GOT3 (cell line): ENCODE measurements at places on chromosomes 5 and 9.

- DNase-seq: no peak
These were observed 72.5 kb downstream of the SPIN1 start for GRCh38 chr9:88460587-88461332.

DNA sequence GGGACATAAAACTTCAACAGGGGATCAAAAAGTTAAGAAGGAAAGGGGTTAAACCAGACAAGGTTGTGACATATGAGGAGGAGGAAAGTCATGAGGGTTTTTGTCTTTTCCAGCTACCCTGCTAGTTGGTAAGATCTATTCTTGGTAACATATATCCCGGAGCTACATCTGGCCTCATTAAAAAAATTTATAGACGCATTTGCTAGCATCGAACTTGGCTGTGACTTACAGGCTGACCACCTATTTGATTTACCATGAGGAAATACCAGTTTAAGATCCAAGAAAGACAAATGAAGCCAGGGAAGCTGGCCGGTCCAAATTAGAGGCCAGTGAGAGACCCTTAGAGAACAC is 87.6 kb upstream of the NIPAL4 start:
- DNase-seq: no peak

GRCh38 chr9:92717201-92718085 is 47.2 kb downstream of the BICD2 start:
- DNase-seq: no peak

GRCh38 chr5:135254183-135254582 is 144.8 kb downstream of the MACROH2A1 start:
- DNase-seq: no peak

DNA sequence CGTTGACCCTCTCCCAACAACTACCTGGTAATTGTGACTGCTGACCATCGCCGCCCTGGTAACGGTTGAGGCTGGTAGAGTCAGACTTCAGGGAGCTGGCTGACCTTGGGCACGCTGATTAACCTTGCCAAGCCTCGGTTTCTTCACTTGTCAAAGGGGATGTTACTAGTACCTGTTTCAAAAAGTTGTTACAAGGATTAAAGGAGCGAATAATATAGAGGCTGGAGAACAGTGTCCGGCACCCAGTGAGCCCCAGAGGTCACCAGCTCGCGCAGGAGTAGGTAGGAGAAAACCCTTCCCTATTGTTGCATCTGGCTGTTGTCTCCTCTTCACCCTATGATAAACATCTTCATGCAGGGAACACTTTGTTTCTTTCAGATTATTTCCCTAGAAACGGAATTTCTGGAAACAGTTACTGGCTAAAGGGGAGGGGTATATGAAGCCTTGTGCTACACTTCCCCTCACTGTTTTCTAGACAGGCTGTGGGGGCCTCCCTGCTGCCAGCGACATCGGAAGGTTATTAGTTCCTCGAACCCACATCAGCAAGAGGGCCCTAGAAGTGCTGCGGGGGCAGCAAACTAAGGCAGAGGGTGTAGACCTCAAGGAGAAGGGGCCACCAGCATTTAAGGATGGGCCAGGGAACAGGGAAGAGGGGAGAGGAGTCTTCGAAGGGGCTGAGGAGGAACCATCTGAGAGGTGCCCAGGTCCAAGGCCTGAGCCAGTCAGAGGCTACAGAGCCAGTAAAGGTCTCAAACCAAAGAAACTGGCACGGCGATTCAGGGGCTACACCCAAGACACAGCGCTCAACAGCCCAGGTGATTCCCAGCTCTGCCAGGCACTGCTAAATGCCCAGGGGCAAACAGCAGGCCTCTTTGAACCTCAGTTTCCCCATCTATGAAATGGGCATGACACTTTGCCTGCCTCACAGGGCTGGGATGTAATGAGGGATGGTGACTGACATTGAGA is 37.6 kb downstream of the HRH2 start:
- DNase-seq: no peak

DNA sequence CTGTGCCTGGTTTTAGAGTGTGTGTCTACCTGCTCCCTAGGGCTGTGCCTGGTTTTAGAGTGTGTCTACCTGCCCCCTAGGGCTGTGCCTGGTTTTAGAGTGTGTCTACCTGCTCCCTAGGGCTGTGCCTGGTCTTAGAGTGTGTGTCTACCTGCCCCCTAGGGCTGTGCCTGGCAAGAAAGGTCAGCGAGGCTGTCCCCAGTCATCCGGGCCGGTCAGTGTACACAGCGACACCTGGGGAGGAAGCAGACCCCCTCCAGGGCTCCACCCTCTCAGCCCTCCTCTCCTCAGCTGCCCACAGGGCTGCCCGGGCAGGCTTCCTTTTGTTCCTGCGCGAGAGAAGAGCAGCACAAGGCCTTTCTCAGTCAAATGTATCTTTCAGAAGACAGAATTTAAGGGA is 4.1 kb downstream of the NRARP start:
- DNase-seq: no peak

- no peak for DNase-seq
These were observed 2.1 kb downstream of the NADK2 start for GRCh38 chr5:36239370-36240293.

GRCh38 chr5:17831279-17831678 is 197.0 kb downstream of the TAF11L14 start:
- no peak for DNase-seq
